Hepatocyte (in vitro differentiated cells): ENCODE measurements at places on chromosomes 4 and X. TPM values are rescaled to one million over a fixed set of nuclear protein-coding genes. Genes with fewer than 3 reads are reported as not detected.

MAP9 gene
- polyA plus RNA-seq: 27.6 and 29.5 TPM in 2 replicates

DNA sequence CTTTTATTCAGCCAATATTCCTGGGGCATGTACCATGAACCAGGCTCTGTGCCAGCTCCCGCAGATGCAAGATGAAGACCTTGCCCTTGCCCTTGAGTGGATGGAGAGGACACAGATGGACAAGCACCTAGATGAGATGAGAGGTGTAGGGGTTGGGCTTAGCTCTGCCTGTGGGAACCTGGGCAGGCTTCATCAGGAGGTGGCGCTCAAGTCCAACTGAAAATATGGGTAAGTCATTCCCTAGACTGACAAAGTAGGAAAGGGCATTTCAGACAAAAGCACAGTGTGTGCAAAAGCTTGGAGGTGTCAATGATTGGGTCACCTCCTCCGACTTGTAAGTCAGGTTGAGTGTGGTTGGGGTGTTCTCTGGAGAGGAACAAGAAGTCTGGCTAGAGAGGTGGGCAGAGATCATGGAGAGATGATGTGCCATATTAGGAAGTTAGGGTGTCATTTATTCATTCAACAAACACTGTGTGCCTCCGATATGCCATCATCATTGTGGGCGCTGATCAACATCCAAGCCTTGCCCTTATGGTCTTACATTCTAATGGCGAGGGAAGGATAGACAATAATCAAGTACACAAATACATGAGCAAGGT is 64.6 kb downstream of the ANAPC4 start:
- no peaks in the 10 kb centered on the region for H3K27me3 ChIP-seq
- no peak overlapping the region for H3K4me3 ChIP-seq
- no peaks in the 10 kb centered on the region for H3K36me3 ChIP-seq
- DNase-seq: peak; percentile 77
- no peaks in the 10 kb centered on the region for H3K4me1 ChIP-seq

SHROOM4 gene
- 1.6 and 2.8 TPM in 2 replicates for polyA plus RNA-seq

GRCh38 chr4:48315728-48316630 is 25.4 kb upstream of the SLAIN2 start:
- no peaks in the 10 kb centered on the region for H3K27me3 ChIP-seq
- H3K36me3 ChIP-seq: no peaks in the 10 kb centered on the region
- DNase-seq: peak; percentile 55
- H3K4me3 ChIP-seq: no peak overlapping the region
- H3K4me1 ChIP-seq: no peaks in the 10 kb centered on the region
- H3K27ac ChIP-seq: no peak overlapping the region

EFHC2 gene
- 0.51 and 1.3 TPM in 2 replicates for polyA plus RNA-seq

- no peaks in the 10 kb centered on the region for H3K27me3 ChIP-seq
- no peak for DNase-seq
- no peak overlapping the region for H3K4me3 ChIP-seq
- no peak overlapping the region for H3K27ac ChIP-seq
Measured at GRCh38 chrX:132833373-132833772, 125.1 kb downstream of the HS6ST2 start.

GRCh38 chrX:135509885-135510284 is 10.6 kb upstream of the INTS6L start:
- H3K4me3 ChIP-seq: no peak overlapping the region
- H3K27me3 ChIP-seq: no peaks in the 10 kb centered on the region
- no peaks in the 10 kb centered on the region for H3K4me1 ChIP-seq
- no peak overlapping the region for H3K27ac ChIP-seq
- H3K36me3 ChIP-seq: no peaks in the 10 kb centered on the region
- DNase-seq: no peak

DNA sequence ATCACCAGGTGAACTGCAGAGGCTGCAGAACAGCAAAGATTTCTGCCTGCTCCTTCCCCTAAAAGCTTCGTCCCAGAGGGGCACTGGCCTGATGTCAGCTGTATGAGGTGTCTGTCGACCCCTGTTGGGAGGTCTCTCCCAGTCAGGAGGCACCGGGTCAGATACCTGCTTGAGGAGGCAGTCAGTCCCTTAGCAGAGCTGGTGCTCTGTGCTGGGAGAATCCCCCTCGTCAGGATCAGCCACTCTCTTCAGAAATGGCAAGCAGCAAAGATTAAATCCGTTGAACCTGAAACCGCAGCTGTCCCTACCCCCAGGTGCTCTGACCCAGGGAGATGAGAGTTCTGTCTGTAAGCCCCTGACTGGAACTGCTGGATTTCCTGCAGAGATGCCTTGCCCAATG is 1166.3 kb upstream of the ADGRL3 start:
- H3K27ac ChIP-seq: no peak overlapping the region
- no peak for DNase-seq
- no peaks in the 10 kb centered on the region for H3K27me3 ChIP-seq
- no peaks in the 10 kb centered on the region for H3K4me1 ChIP-seq

BRS3 gene
- polyA plus RNA-seq: not detected in 2 replicates

C4orf33 gene
- 7.7 and 9.0 TPM in 2 replicates for polyA plus RNA-seq

DNA sequence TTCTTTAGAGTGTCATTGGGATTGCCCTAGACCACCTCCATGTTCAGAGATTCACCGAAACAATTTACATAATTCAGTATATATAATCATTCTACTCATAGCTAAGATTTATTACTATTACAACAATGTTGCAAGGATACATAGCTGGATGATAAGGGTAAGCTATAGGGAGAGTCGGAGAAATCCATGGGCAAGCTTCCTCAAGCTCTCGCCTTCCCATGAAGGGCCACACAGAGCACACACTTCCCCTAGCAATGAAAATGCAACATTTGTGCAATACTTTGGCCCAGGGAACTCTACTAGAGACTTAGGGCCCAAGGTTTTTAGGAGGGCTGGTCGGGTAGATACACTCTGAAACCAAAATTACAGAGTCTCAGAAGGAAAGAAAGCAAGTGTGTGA is 49.7 kb upstream of the ABCG2 start:
- H3K27me3 ChIP-seq: no peaks in the 10 kb centered on the region
- H3K36me3 ChIP-seq: no peaks in the 10 kb centered on the region
- H3K4me1 ChIP-seq: no peaks in the 10 kb centered on the region
- H3K4me3 ChIP-seq: no peak overlapping the region
- no peak overlapping the region for H3K27ac ChIP-seq
